Activated T-helper 1 cell treated with anti-CD3 and anti-CD28 coated beads, Interleukin-2, amount 50 U/mL, for 16 hours (primary cell): ENCODE measurements at places on chromosomes 3 and 15.

DNA sequence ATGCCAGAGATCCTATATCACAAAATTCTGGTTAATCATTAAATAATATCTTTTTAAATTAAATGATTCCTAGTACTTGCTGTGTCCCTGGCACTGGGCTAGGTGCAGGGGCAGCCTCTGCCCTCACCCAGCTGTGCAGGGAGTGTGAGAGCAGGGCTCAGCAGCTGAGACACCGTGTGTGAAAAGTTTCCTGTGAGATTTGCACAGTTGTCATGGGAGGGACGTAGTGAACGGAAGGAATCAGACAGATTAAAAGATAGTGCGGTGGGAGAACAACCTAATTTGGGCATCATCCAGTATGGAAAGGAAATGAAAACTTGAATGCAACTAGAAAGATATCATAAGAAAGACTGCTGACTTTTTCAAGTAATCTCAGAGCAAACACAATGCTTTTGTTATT is 204.1 kb downstream of the SSR3 start:
- no peak for DNase-seq

GRCh38 chr3:172014145-172014544 is 25.2 kb upstream of the FNDC3B start:
- DNase-seq, result no peak

DNA sequence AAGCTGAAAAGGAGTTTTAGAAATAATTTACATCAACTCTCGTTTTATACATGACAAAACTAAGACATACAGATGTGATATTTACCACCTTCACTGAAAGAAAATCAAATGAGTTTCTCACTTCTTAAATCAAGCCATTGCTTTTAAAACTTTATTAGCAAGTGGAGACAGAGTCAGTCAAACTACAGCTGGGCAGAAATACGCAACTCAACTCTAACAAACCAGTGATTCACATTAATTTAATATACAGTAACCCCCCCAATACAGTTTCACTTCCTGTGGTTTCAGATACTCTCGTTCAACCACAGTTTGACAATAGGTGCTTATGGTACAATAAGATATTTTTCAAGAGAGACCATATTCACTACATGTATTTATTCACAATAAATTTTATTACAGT is 477.1 kb downstream of the MAGI1 start:
- DNase-seq, result no peak

DNA sequence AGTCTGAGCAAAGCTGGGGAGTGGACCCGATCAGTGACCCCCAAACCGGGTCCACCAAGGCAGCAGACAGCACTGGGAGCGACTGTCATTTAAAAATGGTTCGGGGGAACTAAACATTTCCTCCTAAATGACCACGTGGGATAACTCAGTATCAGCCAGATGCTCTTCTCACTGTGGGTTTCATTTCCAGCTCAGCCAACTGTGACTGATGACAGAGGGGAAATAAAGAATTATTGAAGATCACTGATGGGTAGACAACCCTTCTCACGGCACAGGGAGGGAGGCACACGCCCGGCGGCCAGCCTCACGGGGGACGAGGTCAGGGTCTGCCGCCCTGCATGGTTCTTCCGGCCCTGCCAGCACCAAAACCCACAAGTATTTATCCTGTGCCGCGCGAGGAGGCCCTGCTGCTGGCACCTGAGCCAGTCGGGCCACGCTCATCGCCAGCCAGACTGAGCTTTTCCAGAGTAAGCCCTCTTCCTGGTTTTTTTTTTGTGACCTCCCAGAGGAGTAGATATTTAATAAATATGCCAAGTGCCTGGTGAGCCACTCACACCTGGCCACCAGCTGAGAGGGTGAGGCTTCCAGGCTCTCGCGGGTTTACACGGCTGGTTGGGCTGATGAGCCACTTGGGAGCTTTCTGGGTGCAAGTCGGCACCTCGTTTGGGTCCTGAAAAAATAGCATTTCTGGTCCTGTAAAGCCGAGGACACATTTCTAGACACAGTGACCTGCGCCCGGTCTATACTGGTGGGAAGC is 6.2 kb downstream of the MELTF start:
- DNase-seq, result no peak

DNA sequence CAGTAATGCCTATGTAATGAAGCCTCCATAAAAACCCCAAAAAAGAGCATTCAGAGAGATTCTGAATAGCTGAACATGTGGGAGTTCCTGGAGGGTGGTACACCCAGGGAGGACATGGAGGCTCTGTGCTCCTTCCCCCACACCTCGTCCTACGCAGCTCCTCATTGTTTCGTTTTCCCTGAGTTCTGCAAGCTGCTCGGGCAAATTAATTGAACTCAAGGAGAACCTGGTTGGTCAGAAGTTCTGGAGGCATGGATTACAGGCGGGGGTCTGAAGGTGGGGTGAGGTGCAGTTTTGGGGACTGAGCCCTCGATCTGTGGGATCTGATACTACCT is 142.2 kb downstream of the MYO9A start:
- no peak for DNase-seq

DNA sequence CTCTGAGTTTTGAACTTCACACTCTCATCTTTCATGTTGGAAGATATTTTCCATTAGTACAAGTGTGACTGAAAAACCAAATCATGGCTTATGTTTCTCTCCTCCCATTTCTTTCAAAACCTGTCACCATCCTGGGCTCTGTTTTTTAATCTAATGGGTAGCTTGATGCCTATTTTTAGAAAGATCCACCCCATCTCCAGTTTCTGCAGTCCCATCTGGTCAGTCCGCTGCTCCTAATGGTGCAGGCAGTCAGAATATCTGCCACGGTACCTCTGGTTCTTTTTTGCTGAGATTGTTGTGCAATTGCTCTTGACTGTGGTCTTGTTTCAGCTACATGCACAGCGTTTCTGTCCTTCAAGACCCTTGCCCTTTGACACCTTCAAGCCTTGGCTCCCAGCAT is 240.9 kb upstream of the CADM2 start:
- DNase-seq, result no peak

DNA sequence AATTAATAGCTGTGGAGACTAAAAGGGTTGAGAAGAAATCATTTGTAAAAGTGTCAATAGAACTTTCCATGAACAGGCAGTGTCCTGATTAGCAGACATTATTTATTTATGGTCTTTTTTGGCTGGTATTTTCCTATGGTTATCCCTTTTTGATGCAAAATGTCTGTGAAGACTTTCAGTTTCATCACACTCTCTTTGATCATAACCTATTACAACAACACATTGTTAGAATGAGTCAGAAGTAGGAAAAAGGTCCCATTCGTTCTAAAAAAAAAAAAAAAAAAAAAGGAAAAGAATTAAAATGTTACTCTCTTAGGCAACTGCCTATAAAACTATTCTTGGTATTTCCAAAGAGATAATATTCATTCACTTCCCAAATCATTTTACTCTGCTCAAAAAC is 62.1 kb downstream of the SLC49A4 start:
- DNase-seq, result no peak

DNA sequence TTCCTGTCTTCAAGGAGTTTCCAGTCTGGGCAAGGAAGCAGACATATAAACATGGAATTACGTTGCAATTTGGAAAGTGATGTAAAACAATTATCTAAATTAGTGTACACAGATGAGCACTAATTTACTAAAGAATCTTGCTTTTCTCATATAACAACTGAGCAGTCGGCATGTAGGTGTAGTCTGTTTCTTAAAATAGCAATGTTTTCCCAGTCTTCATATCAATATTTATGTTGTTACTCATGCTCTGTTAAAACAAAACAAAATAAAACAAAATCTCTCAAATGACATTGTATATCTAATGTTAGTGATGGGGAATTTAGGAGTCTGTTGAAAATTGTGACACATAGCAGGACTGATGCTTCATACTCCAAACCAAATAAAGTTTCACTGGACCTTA is 75.6 kb downstream of the SAMMSON start:
- DNase-seq, result no peak

- DNase-seq, result no peak
Observed at GRCh38 chr3:33541918-33542317, 101.7 kb upstream of the UBP1 start.

DNA sequence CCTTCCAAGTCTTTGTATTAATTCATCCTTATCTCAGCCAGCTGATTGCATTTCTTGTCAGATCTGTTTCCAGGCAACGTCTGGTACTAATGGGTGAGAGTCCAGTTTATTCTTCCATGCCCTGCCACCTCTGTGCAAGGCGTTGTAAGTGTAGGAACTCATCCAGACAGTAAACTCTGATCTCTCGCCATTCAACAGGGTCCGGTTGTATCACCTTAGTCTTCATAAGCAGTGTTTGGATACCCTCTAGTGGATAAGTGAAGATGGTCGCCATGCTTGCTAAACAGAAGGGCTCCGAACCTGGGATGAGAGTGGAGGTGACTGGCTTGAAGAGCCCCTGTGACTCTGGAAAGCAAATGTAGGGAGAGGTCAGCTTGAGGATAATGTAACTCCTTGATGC is 51.6 kb upstream of the CMTM7 start:
- DNase-seq, result no peak

- no peak for DNase-seq
Observed at GRCh38 chr3:151003029-151003767, 30.7 kb upstream of the CLRN1 start.

DNA sequence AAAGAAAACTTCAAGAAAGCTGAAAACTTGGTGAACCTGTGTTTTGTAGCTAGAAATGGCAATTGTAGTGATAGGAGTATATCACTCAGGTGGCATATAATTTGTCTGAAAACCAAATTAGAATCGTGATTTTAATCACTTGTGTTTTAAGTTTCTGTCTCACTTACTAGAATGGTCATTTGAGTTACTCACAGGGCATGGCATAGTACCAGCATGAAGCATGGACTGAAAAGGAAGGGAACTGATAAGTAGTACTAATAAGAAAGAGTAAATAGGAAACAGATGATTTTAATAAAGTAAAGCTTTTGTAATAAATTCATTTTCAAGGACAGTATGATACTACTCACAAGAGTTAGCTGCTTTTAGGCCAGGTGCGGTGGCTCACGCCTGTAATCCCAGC is 22.1 kb downstream of the OSBPL11 start:
- no peak for DNase-seq

- DNase-seq, result no peak
Observed at GRCh38 chr3:122377975-122378374, 5.1 kb downstream of the MIX23 start.

DNA sequence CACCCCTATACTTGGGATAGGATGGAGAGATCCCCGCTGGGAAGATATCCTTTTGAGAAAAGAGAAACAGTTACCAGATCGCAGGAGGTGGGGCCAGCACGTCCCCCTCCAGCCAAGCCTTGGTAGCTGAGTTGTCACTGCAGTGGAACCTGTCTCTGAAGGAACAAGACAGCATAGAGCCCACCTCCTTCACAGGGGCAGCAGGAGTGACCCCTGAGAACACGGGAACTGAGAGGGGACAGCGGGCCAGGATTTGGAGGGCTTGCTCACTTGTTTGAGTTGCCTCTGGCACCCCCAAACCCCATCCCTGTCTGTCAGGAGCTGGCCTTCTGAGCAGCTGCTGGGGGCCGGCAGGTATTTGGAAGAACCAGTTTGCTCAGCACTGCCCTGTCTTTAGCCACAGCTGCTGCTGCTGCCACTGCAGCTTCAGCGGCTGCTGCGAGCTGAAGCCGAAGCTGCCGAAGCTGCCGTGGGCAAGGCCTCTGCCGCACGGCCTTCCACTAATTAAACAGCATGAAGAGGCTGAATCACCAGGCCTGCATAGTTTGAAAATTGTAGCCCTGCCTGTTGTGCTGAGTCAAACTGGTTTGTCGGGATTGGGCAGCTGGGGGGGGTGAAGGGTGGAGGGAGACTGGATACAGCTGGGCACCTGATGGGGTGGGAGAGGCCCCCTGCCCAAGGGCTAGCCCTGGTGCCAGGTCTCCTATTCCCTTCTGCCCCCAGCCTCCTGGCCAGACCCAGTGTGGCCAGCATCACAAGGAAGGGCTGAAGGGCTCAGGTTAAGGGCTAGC is 4.0 kb downstream of the EPHB3 start:
- no peak for DNase-seq

DNA sequence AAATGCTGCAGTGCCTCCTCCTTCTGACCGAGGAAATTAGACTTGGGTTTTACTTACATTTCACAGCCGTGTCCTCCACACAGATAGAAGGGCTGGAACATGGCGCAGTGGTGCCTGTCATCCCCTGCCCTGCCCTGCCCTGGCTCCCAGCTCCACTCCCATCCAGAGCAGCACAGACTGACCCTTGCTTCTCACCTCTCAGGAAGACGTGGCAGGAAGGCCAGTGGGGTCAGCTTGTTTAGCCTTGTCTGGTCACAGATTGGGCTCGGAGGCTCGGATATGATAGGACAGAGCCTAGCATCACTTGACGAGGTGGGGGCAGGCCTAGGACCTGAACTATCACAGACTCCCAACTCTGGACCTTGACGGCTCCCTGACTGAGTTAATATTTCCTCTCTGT is 88.5 kb downstream of the LINGO1 start:
- no peak for DNase-seq

GRCh38 chr3:183638101-183638852 is 2.9 kb downstream of the KLHL24 start:
- DNase-seq, result no peak

DNA sequence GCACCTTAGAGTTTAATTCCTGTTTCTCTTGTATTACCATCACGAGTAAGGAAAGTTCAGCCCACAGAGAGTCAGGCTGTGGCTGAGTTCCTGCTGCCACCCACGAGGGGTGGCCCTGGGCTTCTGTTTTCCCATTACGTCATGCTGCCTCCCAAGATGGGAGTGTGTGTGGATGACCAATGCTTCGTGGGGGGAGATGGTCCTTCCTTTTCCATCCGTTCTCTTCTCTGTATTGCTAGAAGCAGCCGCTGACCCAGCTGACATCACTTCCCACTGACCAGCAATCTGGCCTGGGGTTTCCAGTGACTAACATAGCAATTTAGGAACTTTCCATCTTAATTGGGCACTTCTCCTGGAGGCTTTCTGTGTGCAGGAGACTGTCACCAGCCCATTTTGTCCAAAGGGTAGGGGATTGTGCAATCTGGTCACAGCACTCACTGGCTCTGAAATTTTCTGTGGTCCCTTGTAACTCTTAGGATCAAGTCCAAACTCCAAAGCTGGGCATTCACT is 9.3 kb downstream of the IRAK2 start:
- no peak for DNase-seq

GRCh38 chr3:197906850-197907187 is 43.2 kb upstream of the RPL35A start:
- DNase-seq, result no peak

DNA sequence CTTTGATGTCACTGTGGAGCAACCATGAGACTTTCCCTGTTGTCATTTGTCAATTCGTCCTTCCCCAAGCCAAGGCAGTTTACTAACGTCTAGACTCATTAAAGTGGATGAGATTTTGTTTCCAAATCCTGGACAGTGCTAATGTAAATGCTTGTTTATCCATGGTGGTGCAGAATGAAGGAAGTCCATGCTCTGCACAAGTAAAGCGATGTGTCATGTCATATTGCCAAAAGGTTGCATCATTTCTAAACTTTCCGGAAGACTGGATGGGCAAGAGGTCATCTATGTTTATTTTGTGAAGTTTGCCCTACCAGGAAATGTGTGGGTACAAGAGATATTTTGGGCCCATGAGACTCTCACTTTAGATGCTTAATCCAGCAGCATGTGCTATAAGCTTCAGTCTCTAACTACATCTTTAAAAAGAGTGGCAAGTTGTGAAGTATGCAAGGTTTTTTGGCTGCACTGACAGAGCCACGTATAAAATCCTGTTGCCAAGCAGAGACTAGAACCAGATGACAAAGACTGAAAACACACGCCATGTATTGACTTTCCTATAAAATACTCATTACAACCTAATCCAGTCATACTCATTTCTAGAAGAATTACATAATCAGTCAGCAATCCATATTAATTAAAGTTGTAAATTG is 72.1 kb upstream of the FNDC3B start:
- no peak for DNase-seq

- no peak for DNase-seq
Observed at GRCh38 chr15:46442901-46443590, 808.2 kb downstream of the SQOR start.

GRCh38 chr15:68479870-68480269 is 47.9 kb upstream of the ITGA11 start:
- no peak for DNase-seq
